Fibroblast of skin of scalp (primary cell): ENCODE measurements at places on chromosomes 11 and 22.

DNA sequence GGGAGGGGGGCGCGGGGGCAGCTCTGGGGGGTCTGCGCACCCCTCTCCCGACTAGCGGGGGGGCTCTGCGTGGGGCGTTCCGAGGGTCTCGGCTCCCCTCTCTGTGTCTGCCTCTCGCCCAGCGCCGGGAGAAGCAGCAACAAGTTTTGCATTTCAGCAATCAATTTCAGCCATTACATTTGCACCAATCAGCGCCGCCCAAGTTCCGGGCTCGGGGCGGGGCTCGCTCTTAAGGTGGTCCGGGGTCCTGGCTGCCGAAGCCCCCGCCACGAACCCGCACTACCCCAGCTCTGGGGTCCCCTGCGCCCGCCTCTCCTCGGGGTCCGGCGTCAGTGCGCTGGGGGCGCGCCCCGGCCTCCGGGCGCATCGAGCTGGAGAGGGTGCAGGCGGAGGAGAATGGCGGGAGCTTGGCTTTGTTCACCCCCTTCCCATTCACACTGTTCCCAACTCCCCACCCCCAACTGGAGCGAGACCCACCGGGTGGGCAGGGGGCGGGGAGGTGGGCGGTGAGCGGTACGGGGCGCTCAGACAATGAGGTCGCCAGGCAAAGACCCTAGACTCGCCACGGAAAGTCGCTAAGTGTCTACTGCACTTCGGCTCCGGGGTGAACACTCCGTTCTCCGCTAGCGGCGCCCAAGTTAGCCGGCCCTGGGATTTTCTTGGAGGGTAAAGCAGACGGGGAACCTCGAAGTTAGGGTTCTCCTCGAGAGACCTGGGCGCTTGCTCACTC is at the start of gene MN1:
MN1 (minus strand) TSS at position 141 of the 730 bp plus-strand sequence. CDS start 1,213 bp downstream, outside the sequence.
- DNase-seq = peak; percentile 71

DNA sequence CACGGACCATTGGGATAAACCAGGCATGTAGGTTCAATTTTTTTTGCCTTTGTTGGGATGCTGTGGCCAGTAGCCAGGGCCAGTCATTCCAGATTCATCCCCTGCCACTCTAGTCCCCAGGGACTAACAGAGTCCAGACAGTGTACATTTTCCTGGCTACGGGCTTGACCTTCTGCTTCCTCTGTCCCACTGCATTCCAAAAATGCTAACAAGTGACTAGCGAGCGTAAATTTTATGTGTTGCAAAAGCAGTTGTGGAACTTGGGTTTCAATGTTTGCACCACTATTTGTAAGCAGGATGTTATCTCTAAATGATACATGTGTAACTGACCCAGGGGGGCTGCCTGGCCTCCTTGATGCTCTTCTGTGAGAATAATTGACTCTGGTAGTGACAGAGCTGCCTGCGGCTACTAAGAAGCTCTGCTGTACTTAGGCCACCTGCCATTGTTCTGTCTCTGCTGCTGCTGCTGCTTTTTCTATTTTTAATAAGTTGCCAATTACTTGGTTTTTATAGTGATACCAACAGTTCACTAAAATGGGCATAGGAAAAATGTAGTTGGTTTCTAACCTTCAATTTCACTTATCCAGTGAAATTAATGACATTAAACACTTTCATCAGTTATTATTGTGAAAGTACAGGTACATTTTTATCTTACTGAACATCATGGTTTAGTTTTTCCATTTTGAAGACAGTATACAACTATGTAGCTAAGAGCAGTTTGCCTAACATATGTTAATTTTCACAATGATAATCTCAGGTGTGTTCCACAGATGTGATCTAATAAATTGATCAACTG is 26.8 kb downstream of the TNRC6B start:
- DNase-seq = peak; percentile 86

DNA sequence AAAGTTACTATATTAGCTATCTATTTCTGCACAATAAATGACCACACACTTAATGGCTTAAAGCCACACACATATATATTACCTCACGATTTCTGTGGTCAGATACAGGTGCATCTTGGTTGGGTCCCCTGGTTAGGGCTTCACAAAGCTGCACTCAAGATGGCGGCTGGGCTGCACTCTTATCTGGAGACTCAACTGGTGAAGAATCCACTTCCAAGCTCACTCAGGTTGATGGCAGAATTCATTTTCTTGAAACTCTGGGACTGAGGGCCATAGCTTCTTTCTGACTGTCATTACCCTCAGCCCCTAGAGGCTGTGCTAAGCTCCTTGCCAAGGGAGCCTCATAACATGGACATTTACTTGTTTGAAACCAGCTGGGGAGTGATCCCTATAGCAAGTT is 5.1 kb upstream of the MS4A10 start:
- DNase-seq = no peak

DNA sequence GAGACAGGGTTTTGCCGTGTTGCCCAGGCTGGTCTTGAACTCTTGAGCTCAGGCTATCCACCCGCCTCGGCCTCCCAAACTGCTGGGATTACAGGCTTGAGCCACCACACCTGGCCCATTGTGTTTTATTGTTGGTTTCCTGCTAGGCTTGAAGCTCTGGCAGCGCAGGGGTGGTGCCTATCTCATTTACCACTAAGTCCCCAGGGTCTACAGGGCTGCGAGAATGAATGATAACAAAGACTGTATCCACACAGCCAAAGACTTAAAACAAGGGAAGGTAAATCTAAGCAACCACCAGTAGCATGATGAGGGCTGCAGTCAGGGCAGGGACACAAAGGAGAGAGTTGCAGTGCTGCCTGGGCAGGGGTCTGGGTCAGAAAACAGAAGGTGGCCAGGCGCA is 37.3 kb upstream of the XBP1 start:
- no peak for DNase-seq

DNA sequence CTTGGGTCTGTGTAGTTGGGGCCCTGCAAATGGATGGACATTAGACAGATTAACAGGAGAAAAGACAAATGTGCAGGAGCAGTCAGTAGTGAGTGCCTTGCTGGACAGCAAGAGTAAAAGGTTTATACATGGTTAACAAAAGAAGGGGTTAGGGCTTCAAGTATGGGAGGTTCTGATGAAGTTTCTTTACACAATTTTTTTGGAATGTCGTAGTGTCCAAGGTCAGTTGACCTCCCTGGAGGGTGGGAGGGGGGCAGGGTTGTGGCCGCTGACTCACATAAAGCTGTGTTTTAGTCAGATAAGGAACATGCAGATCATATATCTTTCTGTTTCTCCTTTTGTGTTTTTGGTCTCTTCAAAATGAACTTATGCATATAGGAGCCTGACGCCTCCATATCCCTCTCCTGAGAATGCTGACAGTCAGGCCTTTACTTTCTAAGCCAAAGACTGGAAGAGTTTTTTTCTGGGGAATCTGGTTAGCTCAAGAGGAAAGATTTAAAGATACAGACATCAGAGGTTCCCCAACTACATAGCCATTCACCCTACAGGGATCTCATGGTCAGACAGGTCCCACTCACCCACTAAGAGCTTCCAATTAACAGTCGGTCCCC is 134.3 kb downstream of the NECTIN1 start:
- peak; percentile 63 for DNase-seq

DNA sequence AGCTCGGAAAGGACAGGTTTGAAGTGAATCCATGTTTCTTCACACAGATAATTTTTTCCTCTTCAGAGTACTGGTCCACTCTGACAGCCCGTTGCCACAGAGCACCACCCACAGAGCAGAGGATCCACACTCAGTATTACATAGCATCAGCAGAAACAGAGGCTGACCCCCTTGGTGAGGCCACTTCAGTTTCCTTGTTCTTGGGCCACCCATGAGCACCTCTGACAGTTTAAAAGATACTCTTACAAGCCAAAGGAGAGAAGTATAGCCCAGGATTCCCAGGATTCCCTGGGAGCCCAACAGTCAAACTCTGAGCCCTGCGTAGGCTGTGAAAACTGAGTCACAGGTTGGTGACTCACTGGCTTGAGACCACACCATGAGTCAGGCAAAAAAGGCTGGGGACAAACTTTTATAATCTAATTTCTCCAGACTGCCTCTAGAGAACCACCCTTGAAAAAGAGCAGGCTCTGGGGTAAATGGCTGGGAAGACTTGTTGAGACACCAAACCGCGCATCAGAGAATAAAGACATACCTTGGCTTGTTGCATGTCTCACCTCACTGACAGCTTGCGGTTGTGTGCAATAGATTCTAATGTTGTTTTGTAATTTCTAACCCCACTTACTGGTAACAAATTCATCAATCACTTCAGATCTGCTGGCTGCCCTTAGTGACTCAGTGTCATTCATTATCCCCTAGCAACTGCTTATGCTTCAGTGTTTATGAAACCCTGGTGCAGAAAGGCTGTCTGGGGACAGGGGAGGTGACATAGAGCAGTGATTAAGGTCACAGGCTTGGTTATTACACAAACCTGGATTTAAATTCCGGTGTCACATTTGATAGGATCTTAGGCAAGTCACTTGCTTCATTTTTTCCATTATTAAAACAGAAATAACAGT is 56.9 kb upstream of the PRSS23 start:
- DNase-seq = peak; percentile 99

DNA sequence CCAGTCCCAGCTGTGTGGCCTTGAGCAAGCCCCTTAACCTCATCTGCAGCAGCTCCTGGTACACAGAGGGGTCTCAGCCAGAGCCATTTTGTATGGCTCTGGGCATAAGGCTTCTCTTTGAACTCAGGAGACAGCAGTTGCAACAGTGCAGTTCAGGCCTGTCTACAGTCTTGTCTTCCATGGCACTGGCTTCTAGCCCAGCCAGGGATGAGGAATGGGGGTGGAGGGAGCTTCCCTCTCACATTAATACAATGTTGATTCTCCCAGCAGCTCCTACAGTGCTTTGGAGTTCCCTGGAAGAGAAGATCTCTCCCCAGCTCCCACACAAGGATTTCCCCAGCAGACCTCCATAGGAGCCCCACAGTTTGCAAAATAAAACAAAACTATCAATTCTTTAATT is 350.2 kb downstream of the BUD13 start:
- no peak for DNase-seq

- no peak for DNase-seq
Observed at GRCh38 chr22:19876314-19876940, 21.8 kb upstream of the GNB1L start.

GRCh38 chr11:94876645-94877442 is 96.5 kb downstream of the CWC15 start:
- peak; percentile 94 for DNase-seq

GRCh38 chr11:108561535-108561991 is 32.0 kb downstream of the EXPH5 start:
- DNase-seq = peak; percentile 77

DNA sequence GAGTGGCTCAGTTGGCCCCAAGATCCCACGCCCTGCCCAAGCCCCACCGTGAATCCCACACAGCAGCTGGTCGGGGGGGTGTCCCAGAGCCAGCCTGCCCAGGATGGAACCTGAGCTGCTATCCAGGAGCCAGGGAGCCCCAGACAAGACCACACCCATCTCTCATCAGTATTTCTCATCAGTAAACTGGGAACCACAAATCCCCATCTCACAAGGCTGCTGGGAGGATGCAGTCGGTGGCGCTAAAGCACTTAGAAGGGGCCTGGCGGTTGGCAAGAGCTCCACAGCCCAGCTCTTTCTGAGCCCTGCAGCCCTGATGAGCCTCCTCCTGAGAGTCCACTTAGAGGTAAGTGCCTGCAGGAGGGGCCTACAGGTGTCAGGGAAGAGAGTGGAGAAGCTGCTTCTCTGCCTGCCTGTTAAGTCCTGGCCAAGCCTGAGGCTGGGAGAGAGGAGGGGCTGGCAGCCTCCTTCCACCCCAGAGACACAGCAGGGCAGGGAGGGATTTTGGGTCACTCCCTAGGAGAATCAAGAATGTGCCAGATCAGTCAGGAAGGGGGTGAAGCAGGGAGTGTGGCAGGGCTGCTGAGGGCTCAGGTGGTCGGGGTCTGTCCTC is 6.1 kb downstream of the FADS3 start:
- DNase-seq = no peak

- no peak for DNase-seq
Observed at GRCh38 chr11:38598418-38598817, 2000.4 kb upstream of the RAG2 start.
